Spinal cord (tissue), 10 donors: ENCODE measurements at places on chromosomes 2 and 18. TPM values are rescaled to one million over a fixed set of nuclear protein-coding genes. Genes with fewer than 3 reads are reported as not detected.

The INPP5D gene
- 20.6 TPM for polyA plus RNA-seq

The TRIB2 gene
- 205 TPM for polyA plus RNA-seq

The IL1B gene
- polyA plus RNA-seq: 3.3 TPM

The ALK gene
- 15.9 TPM for polyA plus RNA-seq

The ZNF519 gene
- polyA plus RNA-seq: 12.7 TPM

The ALPI gene
- not detected for polyA plus RNA-seq

The ESPNL gene
- polyA plus RNA-seq: 0.43 TPM

The ELOA2 gene
- polyA plus RNA-seq: not detected

The MOCOS gene
- polyA plus RNA-seq: 1.1 TPM

The NCKAP1 gene
- 161 TPM for polyA plus RNA-seq

The ABCG8 gene
- polyA plus RNA-seq: 1.2 TPM

- DNase-seq: no peak
Measured at GRCh38 chr2:84435345-84436025, 23.6 kb downstream of the SUCLG1 start.

DNA sequence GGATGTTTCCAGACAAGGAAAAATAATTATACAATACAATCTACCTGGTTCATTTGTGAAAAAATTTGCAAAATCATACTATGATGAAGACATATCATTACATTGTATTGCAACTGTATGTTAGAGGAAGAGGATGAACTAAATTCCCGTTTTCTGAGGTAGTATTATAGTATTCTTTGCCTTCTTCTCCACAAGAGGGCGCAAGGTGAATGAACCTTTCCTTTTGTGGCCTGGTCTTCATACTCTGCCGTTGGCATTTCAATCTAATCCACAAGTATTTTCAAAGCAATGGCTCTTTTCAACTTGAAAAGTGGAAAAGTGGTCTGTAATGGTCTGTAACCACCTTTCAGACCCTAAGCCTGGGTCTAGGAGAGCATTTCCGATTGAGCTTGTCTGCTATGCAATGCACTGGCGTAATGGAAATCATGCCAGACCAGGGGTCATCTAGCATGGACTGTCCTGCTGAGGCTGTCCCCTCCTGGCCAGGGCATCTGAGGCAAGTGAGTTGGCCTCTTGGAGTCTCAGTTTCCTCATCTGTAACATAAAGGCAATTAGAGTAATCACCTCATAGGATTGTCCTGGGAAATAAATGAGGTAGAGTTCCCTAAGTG lies 30.8 kb upstream of the ZNF396 start:
- peak; percentile 94 for DNase-seq

GRCh38 chr18:22921772-22922171 lies 11.4 kb upstream of the RBBP8 start:
- no peak for DNase-seq

DNA sequence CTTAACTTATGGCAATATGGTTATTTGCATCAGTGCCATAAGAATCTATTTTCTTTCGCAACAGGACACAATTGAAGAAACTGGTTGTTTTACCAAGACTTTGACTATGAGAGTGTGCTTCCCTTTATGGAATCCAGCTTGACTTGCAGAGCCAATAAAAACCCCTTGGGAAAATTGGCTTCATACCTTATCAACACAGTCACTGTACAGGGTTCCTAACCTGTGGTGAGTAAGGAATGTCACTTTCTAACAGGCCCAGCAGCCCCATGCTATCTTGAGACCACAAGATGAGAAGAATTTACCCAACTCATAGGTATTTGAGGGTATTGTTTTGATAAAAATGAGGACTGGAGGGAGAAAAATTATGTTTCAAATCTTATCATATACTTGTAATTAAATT lies 418.5 kb upstream of the MAP2 start:
- no peak for DNase-seq

DNA sequence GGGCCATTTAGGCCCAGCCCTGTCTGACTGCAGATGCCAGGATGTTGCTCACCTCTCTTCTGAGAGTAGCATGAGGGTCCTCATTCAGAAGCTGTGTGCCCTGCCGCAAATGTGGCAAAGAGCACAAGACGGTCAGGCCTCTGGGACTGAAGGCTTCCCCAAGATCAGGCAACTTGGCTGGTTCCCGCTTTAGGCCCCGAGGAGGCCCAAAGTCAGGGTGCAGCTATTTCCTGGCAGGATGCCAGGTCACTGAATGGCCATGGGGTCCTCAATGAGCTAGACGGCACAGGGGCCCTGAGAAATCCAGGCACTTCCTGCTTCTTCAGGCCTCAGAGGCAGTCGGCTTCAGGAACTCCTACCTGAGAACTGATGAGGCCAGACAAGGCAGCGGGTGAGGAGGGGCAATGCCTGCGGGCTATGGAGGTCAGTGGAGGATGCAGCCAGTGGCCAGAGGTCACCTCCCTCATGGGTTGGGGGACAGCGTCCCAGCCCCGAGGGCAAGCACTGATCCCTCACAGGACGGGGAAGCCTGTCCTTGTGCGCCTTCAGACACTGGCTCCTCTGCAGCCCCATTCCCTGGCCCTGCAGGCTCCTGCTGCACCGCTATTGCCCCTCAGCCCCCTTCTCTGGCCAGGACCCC lies 44.9 kb downstream of the LMAN2L start:
- DNase-seq: no peak

GRCh38 chr2:73897934-73898333 lies 5.1 kb downstream of the ACTG2 start:
- no peak for DNase-seq

GRCh38 chr2:106882673-106883072 lies 3.3 kb downstream of the ST6GAL2 start:
- no peak for DNase-seq

GRCh38 chr2:225416616-225417367 lies 17.3 kb downstream of the NYAP2 start:
- DNase-seq: no peak

- no peak for DNase-seq
Measured at GRCh38 chr2:177397481-177398289, 5.1 kb downstream of the AGPS start.

GRCh38 chr18:3450012-3450798 lies at the start of gene TGIF1:
Gene TGIF1, plus strand, starts transcription at chr18:3450172. Its CDS starts 318 bp downstream, at chr18:3450490.
- DNase-seq: no peak

GRCh38 chr2:147490401-147491261 lies 354.2 kb upstream of the ACVR2A start:
- DNase-seq: no peak

GRCh38 chr18:452816-453215 lies 47.7 kb downstream of the COLEC12 start:
- no peak for DNase-seq

DNA sequence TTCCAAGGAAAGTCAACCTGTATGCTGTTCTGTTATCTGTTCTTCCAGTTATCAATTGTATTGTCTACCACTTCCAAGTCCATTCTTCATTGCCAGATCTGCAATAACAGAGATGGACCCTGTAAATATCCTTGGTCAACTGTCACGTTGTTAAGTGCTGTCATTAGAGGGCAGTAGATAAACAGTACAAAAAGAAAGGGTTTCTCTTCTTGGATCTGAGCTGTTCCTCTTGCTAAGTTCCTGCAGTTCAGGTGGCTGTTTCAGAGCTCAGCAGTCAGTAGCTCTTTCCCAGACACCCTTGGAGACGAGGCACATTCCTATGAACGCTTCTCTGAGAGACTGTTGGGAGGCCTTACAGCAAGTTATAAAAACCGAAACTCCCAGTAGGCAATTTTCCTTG lies 957.1 kb upstream of the CHAC2 start:
- no peak for DNase-seq

GRCh38 chr2:86335865-86336674 lies 1.4 kb downstream of the REEP1 start:
- no peak for DNase-seq

GRCh38 chr2:11325961-11326676 lies 18.3 kb downstream of the ROCK2 start:
- DNase-seq: no peak

DNA sequence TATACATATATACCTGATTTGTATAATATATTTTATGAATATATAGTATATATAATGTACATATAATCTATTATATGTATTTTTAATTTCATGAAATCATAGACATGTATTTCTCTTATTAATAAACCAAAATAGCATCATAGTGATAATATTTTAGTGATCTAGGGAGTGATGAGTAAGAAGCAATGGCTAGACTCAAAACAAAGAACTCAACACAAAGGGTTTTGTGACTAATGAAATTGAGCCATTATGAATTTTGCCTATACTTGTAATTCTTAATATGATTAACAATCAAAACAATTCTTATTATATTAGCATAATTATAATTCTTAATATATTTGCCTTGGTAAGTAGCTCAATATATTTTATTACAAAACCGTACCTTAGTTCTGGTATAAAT lies 1614.1 kb upstream of the TMEFF2 start:
- no peak for DNase-seq

- DNase-seq: no peak
Measured at GRCh38 chr2:240254337-240255164, 114.1 kb upstream of the OTOS start.

DNA sequence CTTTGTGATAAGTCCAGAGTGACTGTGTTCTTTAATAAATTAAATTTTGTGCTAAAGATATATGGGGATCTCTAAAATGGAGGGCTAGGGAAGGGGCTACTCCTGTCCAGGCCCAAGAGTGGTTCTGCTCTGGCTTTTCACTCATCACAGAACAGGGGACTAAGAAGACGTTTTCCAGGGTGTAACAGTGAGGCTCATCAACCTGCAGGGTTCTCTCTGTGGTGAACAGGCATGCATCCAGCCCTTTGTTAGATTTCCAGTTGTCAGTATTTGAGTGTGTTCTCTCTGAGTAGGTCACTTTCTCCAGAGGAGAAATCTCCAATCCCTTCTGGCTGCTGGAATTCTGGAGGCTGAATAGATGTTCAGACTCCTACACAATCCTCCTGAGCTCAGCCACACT lies 408.9 kb downstream of the PLCL1 start:
- DNase-seq: no peak

- no peak for DNase-seq
Measured at GRCh38 chr2:222701721-222702131, 30.3 kb downstream of the MOGAT1 start.

DNA sequence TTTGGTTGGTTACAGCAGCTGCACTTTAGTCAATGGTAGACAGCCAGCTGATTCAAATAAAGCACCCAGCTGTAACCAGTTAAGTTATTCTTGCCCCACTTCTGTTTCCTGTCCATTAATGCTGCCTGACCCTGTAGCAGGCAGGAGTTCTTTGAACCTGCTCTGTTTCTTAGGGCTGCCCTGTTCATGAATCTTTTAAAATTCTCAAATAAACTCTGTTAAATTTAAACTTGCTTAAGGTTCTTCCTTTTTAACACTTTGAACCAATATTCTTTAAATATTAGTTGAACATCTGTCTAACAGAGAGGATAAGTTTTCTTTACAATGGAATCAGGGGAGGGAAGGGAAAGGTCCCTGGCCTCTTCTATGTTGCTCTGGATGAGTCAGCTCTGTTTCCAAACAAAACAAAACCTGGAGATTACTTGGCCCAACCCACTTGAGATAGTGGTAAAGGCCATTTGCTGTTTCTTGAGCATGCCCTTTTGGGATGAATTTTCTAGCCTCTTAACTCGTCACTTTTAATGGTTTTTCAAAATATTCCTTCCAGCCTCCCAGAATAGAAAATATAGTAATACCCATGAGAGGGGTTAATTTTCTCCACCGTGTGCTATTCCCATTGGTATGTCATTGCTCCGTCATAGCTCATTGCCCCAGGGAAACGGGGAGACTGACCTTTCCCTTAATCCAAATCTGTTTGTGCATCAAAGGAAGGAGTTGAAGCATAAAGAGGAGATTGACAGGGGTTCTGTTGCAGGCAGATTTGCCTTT lies 112.1 kb upstream of the FHL2 start:
- DNase-seq: no peak

GRCh38 chr2:109375131-109375561 lies 238.6 kb downstream of the SEPTIN10 start:
- DNase-seq: no peak

GRCh38 chr2:63287956-63288355 lies 237.3 kb downstream of the OTX1 start:
- DNase-seq: peak; percentile 1

DNA sequence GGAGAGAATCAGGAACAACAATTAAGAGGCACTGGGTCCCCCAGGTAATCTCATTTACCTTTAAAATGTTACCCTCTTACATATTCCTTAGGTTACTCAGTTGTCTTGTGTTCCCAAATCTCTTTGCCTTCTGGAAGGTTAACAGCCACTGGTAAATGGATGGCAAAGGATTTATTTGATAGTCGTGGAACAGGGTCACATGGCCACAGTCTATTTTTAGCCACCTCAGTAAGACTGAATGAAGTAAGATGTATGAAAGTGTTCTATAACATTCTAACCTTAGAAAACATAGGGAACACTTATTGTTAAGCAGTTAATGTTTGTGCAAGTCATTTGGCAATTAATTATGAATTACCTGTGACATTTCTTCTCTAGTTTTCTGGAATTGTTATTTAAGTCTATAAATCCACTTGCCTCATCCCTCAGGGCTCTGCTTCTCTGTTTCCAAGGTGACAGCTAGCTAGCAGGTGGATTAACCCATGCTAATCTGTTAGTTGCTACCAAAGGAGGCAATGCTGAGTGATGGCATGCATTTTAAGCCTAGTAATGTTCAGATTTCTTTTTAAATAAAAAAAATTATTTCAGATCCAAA lies 211.0 kb downstream of the PIK3C3 start:
- DNase-seq: no peak

DNA sequence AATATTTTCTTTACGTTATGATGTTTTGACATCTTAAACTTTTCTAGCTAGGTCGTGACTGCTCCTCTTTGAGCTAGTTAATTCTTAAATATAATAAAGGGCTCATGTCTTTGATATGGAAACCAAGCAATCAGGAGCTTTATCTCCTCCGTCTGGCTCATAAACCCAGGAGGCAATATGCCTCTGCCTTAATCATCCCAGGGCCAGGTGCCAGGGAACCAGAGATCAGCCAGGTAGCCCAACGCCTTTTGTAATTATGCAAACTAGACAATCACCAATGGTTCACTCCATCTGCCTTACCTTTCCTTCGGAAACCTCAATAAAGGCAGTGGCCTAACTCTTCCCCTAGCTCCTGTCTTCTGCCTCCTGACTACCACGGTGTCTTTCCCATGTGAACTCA lies 213.7 kb downstream of the KCNJ3 start:
- no peak for DNase-seq

DNA sequence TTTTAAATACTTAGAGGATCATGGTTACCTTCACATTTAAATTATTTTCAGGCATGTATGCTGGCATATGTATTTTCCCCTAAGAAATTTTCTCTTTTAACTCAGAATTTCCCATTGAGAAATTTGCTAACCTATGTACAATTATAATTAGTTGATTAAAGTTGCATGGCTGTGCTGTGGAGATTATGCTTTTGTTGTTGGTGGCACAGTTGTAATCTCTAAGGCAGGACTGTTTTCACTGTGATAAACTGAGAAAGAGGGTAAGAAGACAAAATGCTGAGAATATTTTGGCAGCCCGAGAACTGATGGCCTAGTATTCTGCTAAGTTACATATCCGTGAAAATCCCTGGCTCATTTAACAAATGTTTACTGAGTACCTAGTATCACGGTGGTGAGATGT lies 1.4 kb downstream of the VRK2 start:
- DNase-seq: no peak

- DNase-seq: no peak
Measured at GRCh38 chr2:230762317-230762896, 49.8 kb downstream of the CAB39 start.
